Stimulated activated CD4-positive, alpha-beta T cell treated with anti-CD3 and anti-CD28 coated beads, TNF-alpha, amount 100 ng/mL, for 4 hours (primary cell): ENCODE measurements at places on chromosomes 16 and 17.
A peak's percentile ranks its signal among the peaks of the same experiment; 100 is the strongest.

- peak; percentile 40 for DNase-seq
These were observed at the start of gene MYO15B for GRCh38 chr17:75587675-75588595. Gene MYO15B (plus strand): TSS chr17:75587800. CDS start chr17:75588058, 258 bp downstream.

GRCh38 chr17:39629898-39630297 lies 3.1 kb downstream of the PPP1R1B start:
- DNase-seq, result no peak

GRCh38 chr16:88760424-88761142 lies 24.4 kb downstream of the PIEZO1 start:
- DNase-seq, result no peak

GRCh38 chr16:80294172-80294571 lies 246.6 kb upstream of the DYNLRB2 start:
- no peak for DNase-seq

- no peak for DNase-seq
These were observed at the start of the genes ABI3 and GNGT2 for GRCh38 chr17:49210158-49211029. Gene ABI3 (plus strand): TSS chr17:49210707. CDS start chr17:49210725, 18 bp downstream. Gene GNGT2 (minus strand): TSS chr17:49210574. CDS start chr17:49207422, 3,152 bp downstream.

DNA sequence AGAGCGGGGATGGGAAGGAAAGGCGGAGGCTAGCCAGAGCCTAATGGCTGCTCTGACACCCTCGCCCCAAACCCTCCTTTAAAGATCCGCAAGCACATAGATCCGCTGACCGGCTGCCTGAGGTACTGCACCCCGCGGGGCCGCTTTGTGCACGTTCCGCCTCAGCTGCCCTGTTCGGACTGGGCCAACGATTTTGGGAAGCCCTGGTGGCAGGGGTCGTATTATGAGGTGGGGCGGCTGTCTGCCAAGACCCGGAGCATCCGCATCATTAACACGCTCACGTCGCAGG lies 663 bp downstream of the CYB5D1 start:
- no peak for DNase-seq

DNA sequence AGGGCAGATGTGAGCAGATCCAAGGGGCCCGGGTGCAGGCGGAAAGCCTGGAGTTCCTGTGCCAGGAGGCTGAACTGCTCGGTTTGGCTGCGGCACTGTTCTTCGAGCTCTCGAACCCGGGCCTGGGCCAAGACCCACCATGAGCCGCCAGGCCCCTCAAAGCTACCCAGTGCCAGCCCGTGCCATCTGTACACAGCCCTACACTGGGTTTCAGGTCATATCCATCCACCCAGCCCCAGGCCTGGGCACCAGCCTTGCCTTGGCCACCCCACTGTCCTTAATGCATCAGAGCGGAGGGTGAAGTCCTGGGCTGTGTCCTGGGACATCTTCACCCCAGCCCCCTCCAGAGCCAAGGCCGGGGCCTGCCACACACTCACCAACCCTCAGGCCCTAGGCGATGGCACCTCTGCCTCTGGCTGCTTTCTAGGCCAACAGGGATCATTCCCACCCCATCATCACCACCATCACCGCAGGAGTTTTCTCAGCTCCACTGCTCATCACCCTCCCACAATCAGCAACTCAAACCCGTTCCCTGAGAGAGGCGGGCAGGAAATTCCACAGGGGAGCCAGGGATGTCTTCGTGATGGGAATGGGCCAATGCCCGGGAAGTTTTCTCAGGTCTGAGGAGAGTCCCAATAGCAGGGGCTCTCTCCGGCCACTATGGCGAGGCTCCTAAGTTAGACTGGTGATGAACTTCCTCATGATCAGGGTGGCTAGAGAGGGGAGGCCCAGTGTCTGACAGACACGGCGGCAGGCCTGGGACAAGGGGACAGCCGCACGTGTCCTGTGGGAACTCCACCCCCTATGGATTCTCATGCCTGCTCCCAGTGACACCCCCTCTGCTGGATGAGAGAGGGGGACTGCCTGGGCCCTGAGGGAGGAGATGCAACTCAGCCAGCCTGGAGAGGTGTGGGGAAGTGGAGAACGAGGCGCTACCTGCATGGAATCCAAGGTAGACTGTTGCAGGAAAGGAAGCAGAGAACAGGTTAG lies 9.1 kb downstream of the TSPOAP1 start:
- DNase-seq, result no peak

DNA sequence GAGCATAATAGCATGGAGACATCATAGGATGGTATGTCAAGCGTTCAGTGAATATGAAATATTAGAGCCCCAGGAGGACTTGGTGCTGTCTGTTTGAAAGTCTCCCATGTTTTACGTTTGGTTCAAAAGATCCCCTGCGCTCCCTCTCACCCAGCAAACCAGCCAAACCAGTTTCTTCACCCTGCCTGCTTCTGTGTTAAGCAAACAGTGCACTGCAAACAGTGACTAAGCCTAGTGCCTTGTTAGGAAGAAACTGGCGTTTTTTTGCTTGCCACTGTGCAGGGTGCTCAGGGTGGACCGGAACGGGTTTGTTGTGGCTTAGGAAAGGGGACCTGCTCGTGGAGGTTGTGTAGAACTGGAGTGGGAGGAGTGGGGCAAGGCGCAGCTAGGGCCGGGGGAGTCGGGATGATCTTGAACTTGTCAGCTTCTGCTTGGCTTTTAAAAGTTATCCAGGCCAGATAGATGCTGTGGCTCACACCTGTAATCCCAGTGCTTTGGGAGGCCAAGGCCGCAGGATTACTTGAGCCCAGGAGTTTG lies 7.7 kb downstream of the CDH1 start:
- DNase-seq, result no peak

DNA sequence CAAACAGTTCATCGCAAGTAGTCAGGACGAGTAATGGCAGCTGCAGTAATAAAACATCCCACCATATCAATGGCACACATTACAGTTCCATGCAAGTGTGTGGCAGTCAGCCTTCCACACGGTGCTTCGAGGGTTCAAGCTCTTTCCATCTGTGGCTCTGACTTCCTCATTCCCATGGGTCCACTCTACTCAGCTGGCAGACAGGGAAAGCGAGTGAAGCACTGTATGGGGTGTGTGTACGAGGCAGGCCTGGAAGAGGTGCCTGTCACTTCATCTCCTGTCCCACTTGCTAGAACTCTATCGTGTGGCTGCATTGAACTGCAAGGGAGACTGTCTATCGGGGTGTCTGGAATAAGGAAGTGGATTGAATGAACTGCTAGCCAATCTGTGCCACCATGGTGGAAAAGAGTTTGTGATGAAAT lies 160.6 kb downstream of the CPPED1 start:
- DNase-seq, result no peak

DNA sequence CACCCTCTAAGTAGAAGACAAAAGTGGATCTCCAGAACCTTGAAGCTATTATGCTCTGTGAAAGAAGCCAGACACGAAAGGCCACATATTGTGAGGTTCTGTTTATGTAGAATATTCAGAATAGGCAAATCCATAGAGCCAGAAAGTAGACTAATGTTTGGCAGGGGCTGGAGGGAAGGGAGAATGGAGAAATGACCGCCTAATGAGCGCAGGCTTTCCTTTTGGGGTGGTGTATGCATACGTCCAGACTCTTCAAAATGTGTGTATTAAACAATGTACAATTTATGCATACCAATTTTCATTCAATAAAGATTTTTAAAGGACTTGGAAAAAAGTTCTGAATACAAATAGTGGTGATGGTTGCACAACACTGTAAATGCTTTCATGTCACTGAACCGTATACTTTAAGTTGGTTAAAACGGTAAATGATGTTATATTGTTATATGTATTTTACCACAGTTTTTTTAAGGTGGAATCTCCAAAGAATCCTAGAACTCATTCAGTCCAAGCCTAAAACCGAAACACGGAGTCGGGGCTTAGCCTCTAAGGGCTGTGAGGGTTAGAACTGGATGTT lies 397.4 kb downstream of the SOX9 start:
- DNase-seq, result no peak

- no peak for DNase-seq
These were observed 2.2 kb upstream of the ZNF750 start for GRCh38 chr17:82841921-82842596.

DNA sequence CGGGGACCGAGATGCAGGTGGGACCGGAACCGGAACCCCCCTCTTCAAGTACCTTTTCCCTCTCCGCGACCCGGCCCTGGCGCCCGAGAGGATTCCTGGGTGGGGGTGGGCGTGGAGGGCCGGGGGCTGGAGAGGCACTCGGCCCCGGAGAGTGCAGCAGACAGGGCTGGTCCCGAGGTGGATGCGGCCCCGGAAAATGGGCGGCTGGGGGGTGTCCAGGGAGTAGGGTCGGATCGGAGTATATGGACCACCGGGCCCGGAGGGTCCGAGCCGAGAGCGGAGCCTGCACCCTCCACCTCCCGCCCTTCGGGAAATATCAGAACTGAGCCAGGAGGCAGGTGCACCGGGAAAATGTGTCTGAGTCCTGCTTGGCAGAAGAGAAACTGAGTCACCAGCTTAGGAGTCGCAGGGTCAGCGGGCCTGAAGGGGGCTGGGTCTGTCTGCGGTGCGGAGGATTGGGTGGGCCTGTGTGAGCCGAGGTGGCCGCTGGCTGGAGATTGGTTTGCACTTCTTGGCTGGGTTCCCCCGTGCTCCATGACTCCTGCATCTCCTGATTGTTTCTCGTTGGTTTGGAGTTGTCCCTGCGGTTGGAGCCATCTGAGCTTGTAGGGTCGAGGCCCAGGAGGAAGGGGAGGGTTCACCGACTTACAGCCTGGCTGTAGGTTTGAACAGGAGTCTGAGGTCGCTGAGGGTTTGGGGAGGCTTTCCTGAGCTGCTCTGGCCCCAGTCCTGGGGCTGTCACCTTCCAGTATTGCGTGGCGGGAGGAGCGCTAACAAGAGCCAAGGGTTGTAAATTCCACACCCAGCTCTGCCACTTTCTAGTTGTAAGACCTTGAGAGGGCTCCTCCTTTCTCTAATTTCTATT lies 518 bp downstream of the SH2B1 start:
- DNase-seq, result no peak

GRCh38 chr16:55658898-55659420 lies 3.2 kb downstream of the SLC6A2 start:
- DNase-seq, result no peak

DNA sequence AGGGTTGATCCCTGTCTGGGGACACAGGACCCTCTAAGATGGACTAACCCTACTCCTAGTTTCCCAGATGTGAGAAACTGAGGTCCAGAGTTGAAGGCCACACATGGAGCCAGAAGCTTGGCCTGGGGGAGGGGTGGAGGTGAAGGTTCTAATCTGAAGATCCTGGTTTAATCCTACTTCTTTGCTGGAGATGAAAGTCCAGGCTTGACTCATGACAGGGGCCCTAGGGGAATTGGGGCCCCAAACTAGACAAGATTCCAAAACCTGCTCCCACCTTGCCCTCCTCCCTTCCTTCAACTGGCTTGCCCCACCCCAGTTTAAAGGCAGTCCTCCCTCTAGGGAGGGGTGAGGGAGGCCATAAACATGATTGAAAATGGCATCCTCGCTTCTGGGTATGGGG lies 21.6 kb downstream of the IGF2BP1 start:
- no peak for DNase-seq

GRCh38 chr17:49699966-49700575 lies 7.7 kb downstream of the SLC35B1 start:
- no peak for DNase-seq

GRCh38 chr17:65662196-65662595 lies 100.7 kb upstream of the AXIN2 start:
- no peak for DNase-seq

- DNase-seq, result no peak
These were observed 18.2 kb downstream of the MYH8 start for GRCh38 chr17:10403589-10403988.

- no peak for DNase-seq
These were observed 100.5 kb downstream of the PLCG2 start for GRCh38 chr16:81879625-81880024.

DNA sequence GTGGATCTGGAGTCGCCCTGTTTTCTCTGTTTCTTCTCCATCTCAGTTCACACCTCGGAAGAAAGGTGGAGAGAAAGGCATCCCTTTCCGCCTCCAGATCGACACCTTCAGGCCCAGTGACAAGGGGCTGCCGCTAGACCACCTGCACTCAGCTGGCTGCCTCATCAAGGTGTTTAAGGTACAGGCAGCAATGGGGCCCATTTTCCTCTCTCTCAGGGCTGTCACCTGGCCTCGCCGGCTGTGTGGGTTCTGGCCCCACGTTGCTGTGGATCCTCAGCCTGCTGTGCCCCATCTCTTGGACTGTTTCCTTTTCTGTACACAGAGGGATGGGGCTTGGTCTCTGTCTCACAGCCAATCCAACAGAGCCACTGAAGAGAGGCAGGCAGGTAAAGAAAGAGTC lies 17.4 kb upstream of the STAC2 start:
- no peak for DNase-seq
